Karpas-422 (cell line): ENCODE measurements at places on chromosomes 6 and 20. TPM values are rescaled to one million over a fixed set of nuclear protein-coding genes. Genes with fewer than 3 reads are reported as not detected.

The VGLL2 gene
- total RNA-seq = not detected in 2 replicates

DNA sequence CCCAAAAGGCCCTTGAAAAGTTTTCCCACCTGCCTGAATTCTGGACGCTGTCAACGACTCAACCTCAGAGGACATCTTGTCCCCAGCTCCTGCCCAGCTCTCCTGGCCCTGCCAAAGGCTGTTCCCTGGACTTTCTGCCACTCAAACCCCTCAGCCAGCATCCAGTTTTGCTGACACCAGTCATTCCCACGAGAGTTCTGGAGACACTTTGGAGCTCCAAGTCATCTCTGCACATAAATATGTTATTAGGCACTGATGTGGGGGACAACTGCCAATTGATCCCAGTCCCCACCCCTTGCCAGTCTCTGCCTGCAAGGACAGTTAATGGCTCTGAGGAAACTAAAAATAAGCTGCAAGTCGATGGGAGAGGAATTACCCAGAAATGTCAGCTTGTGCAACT lies 38.9 kb upstream of the KCNB1 start:
- H3K4me3 ChIP-seq = no peak overlapping the region
- no peak for DNase-seq
- no peaks in the 10 kb centered on the region for H3K36me3 ChIP-seq
- no peaks in the 10 kb centered on the region for H3K27me3 ChIP-seq
- no peak overlapping the region for H3K27ac ChIP-seq
- H3K4me1 ChIP-seq = no peaks in the 10 kb centered on the region

DNA sequence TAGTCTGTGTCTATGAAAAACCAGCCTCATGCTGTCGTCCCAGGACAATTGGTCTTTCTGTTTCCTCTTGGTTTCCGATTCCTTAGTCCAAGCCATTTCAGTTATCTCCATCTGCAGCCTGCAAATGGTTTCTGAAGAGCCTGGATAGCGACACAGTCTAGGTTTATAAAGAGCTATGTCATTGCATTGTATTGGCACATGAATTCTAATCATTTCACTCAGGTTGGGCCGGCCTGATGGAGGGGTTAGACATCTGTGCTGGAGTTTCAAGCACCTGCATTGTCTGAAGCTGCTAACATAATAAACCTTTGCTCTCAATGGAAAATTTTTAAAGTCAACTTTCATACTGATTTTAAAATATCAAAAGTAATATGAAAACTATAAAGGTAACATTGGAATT lies 232.6 kb upstream of the MAP3K7 start:
- no peak for DNase-seq
- H3K36me3 ChIP-seq = no peaks in the 10 kb centered on the region
- no peaks in the 10 kb centered on the region for H3K4me1 ChIP-seq
- H3K27ac ChIP-seq = no peak overlapping the region
- no peaks in the 10 kb centered on the region for H3K27me3 ChIP-seq

DNA sequence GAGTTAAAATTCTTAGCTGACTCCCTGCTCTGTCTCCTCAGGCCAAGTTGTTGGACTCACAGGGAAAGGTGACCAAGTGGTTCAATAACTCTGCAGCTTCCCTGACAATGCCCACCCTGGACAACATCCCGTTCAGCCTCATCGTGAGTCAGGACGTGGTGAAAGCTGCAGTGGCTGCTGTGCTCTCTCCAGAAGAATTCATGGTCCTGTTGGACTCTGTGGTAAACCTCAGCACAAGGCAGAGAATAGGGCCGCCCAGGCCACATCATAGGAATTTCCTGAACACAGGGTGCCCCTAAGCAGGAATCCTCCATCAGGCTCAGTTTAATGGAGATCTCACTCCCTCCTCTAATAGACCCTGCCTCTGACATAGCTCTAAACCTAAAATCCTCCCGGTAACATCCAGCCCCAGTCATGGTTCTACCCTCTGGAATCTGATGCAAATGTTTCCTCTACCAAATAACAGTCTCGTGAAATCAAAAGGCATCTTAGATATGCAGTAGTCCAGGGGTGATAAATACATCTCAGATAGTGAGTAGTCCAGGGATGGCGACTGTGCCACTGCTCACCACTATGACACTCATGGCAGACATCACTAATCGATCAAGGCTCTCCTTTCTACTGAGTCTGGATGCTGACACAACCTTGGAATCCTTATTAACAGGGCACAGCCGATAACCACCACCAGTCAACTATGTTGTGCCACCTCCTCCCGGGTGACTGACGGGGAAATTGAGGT lies 18.3 kb downstream of the BPIFB1 start:
- peaks cover 29% of the 10 kb centered on the region for H3K4me1 ChIP-seq

DNA sequence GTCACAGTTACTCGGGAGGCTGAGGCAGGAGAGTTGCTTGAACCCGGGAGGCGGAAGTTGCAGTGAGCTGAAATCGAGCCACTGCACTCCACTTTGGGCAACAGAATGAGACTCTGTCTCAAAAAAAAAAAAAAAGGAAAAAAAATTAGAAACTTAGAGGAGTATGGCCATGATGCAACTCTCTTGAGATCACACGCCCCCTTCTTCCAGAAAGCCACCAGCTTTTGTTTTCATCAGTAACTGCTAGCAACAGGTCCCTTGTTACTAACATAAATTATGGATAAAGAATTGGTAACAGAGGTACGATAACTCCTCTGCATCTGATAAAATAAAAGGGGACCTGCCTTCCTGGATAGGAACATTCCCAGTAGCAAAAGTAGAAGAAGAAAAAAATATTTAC lies 308.2 kb downstream of the CD83 start:
- DNase-seq = no peak
- H3K27me3 ChIP-seq = no peaks in the 10 kb centered on the region
- no peak overlapping the region for H3K27ac ChIP-seq
- H3K4me1 ChIP-seq = no peaks in the 10 kb centered on the region

DNA sequence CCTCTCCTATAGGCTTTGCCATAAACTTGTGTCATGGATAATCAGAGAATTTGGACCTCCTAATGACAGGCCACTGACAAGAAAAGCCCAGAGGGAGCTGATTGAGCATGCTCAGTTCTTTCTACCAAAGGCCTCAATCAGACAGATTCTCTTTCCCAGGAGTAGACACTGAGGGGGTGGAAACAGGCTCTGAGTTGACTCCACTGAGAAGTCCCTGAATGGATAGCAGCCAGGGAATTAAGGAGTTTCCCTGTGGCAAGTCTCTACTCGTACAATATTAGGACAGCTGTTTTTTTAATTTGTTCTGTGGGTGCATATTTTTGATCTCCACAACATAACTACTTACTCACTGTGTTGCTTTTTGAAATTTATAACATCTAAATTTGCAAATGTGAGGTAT lies 63.3 kb downstream of the SLC16A10 start:
- H3K27me3 ChIP-seq = no peaks in the 10 kb centered on the region
- H3K4me1 ChIP-seq = no peaks in the 10 kb centered on the region
- DNase-seq = no peak
- no peak overlapping the region for H3K27ac ChIP-seq
- H3K36me3 ChIP-seq = no peaks in the 10 kb centered on the region
- no peak overlapping the region for H3K4me3 ChIP-seq

GRCh38 chr6:123812621-123813020 lies 9.0 kb downstream of the NKAIN2 start:
- no peak overlapping the region for H3K27ac ChIP-seq
- no peaks in the 10 kb centered on the region for H3K4me1 ChIP-seq
- H3K27me3 ChIP-seq = no peaks in the 10 kb centered on the region
- H3K36me3 ChIP-seq = no peaks in the 10 kb centered on the region
- no peak overlapping the region for H3K4me3 ChIP-seq

- H3K4me1 ChIP-seq = no peaks in the 10 kb centered on the region
- no peak for DNase-seq
- no peak overlapping the region for H3K4me3 ChIP-seq
- H3K36me3 ChIP-seq = no peaks in the 10 kb centered on the region
- no peak overlapping the region for H3K27ac ChIP-seq
Measured at GRCh38 chr6:133609415-133610226, 279.3 kb upstream of the TCF21 start.

GRCh38 chr6:101845172-101845571 lies 451.7 kb downstream of the GRIK2 start:
- no peak overlapping the region for H3K4me3 ChIP-seq
- no peak overlapping the region for H3K27ac ChIP-seq
- H3K36me3 ChIP-seq = no peaks in the 10 kb centered on the region
- no peak for DNase-seq
- H3K27me3 ChIP-seq = no peaks in the 10 kb centered on the region

- no peak overlapping the region for H3K4me3 ChIP-seq
- peak; percentile 46 for DNase-seq
- peaks cover 30% of the 10 kb centered on the region for H3K4me1 ChIP-seq
- H3K27me3 ChIP-seq = no peaks in the 10 kb centered on the region
- no peak overlapping the region for H3K27ac ChIP-seq
Measured at GRCh38 chr6:28585335-28585734, 59.7 kb downstream of the GPX5 start.

DNA sequence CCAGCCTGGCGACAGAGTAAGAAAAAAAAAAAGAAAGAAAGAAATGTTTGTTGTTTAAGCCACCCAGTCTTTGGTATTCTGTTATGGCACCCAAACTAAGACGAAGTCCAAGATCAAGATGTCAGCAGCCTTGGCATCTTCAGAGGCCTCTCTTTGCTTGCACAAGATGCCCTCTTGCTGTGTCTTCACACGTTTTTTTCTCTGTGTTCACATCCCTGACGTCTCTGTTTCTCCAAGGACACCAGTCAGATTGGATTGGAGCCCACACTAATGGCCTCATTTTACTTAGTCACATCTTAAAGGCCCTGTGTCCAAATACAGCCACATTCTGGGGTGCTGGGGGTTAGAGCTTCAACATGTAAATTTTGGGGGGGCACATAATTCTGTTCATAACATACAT lies 380.9 kb downstream of the GJA1 start:
- no peak overlapping the region for H3K4me3 ChIP-seq
- H3K27ac ChIP-seq = no peak overlapping the region
- H3K4me1 ChIP-seq = no peaks in the 10 kb centered on the region
- DNase-seq = no peak
- H3K36me3 ChIP-seq = no peaks in the 10 kb centered on the region
- no peaks in the 10 kb centered on the region for H3K27me3 ChIP-seq
